ENCODE measurements at places on chromosomes 13 and 19.
A peak's percentile ranks its signal among the peaks of the same experiment; 100 is the strongest.

DNA sequence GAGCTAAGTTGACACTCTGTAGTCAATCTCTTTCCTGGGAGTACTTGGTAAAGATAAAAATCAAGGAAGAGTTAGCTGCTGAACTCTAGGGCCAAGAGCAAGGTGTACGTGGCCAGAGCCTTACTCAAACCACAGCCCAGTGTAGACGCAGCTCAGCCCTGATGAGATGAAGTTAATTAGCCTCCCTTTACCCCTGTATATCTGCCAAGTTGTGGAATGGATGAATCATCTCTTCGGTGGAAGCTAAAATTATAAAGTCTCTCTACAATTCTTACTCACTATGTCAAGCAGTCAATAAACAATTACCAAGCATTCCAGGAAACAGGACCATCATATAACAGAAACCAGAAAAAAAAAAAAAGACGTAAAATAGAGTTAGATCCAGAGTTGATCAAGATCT, 146.9 kb upstream of the UFM1 start:
- H3K4me1 ChIP-seq = no peaks in the 10 kb centered on the region
- no peaks in the 10 kb centered on the region for H3K36me3 ChIP-seq
- no peaks in the 10 kb centered on the region for H3K27me3 ChIP-seq

DNA sequence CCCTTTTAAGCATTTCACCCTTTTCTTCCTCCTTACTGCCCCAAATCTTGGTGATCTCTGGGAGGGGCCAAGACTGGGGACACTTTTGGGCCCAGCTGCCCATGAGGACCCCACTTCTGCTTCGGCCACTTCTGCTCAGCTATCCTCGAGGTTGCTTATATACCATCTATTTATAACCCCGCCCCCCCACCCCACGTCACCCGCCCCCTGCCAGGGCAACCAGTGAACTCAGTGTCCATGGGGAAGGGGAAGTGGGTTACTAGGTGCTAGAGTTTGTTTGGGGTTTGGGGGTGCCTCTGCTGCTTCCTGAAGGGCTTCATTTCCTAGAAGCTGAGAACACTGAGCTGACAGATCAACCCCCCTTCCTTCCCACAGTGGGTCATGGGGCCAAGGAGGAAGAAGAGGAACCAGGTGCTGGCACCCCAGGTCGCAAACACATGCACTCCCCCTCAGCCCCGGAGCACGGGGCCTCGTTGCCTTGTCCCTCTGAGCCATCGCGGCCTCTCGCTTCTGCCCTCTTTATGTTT, 6.1 kb upstream of the ADGRE5 start:
- peaks cover 78% of the 10 kb centered on the region for H3K4me1 ChIP-seq
- H3K27ac ChIP-seq = peak overlapping the region; percentile 98
- no peak overlapping the region for H3K4me3 ChIP-seq
- DNase-seq = peak; percentile 97

DNA sequence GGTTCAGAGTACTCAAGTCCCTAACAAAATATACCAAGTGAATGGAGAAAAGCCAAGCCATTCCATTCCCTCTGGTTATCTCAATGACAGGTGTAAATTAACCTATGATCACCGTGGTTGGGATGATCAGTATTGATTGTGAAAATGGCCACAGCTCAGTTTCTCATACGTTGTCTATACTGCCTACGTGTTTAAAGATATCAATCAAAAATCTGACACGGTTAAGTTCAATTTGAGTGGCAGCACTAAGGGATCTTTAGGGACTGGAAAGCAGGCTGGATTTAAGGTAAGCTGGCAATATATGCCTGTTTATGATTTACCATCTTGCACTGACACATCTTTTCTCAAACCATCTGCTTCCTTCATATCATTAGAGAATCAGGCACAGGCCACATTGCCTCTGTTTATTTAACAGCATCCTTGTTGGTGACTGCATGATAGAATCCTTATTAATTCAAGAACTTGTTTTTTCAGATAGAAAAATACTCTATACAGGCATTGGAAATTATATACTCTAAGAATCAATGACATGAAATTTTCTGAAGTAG, 907.9 kb downstream of the PCDH9 start:
- H3K27me3 ChIP-seq = no peaks in the 10 kb centered on the region
- H3K27ac ChIP-seq = no peak overlapping the region

DNA sequence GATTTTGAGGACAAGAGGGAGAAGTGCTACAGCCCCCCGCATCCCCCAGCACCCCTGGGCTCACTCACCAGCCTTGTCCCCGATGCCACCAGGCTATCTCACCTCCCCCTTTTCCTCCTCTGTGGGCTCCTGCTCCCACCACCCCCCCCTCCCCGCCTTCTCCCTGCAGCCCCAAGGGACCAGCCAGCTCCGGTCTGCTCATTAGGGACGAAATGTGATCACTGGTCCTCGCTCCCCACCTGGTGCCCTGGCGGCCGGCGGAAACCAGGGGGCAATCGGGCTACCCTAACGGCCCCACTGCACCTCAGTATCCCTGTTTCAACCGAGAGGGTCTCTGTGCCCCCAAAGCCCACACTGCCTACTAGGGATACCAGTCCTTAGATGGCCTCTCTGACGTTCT, 2.7 kb downstream of the GPR4 start:
- H3K4me3 ChIP-seq = no peak overlapping the region
- DNase-seq = no peak
- H3K36me3 ChIP-seq = no peaks in the 10 kb centered on the region
- H3K27ac ChIP-seq = no peak overlapping the region

DNA sequence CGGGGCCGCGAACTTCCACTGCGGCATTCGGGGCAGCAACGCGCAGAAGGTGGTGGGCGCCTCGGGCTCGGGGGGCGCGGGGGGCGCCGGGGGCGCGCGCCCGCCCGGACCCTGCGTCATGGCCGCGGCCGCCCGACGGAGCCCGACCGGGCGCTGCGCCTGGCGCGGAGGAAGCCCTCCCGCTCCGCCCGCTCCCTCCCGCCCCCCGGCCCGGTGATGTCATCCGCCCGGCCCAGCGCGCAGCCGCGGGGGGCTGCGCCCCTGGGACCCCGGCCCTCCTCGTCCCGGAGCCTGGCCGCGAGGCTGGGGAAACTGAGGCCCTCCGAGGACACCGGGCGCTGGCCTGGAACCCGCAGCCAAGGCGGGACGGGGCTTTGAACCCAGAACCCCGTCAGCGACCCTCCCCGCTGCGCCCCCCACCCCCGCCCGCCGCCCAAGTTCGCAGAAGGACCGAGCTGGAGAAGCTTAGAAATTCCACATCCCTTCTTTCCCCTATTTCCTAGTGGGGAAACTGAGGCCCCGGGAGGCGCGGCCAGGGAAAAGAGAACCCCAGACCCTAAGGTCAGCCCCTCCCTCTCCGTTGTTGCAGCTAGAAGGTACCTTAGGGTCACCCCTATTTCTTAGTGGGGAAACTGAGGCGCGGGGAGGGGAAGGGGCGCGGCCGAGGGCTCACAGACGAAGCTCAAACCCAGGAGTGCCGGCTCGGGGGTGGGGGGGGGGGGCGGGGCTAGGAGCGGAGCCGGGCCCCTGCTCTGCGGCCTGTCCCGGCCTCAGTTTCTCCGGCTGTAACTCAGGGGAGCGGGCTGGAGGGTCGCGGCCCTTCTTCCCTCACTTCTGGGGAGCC, at the start of gene SHC2:
TSS of gene SHC2 (minus strand) at position 157 of the 844 bp plus-strand sequence. CDS start at position 120, 37 bp downstream.
- no peak within 1 kb of the TSS for H3K27ac ChIP-seq
- H3K36me3 ChIP-seq = no peaks in the 10 kb centered on the region
- peaks cover 54% of the 10 kb centered on the region for H3K27me3 ChIP-seq
- peak within 1 kb of the TSS; percentile 50 for H3K4me3 ChIP-seq

GRCh38 chr13:48511621-48512230, 21.2 kb downstream of the RCBTB2 start:
- H3K27me3 ChIP-seq = no peaks in the 10 kb centered on the region
- H3K4me1 ChIP-seq = peaks cover 25% of the 10 kb centered on the region
- H3K4me3 ChIP-seq = no peak overlapping the region
- no peaks in the 10 kb centered on the region for H3K36me3 ChIP-seq
- H3K27ac ChIP-seq = no peak overlapping the region
- no peak for DNase-seq

DNA sequence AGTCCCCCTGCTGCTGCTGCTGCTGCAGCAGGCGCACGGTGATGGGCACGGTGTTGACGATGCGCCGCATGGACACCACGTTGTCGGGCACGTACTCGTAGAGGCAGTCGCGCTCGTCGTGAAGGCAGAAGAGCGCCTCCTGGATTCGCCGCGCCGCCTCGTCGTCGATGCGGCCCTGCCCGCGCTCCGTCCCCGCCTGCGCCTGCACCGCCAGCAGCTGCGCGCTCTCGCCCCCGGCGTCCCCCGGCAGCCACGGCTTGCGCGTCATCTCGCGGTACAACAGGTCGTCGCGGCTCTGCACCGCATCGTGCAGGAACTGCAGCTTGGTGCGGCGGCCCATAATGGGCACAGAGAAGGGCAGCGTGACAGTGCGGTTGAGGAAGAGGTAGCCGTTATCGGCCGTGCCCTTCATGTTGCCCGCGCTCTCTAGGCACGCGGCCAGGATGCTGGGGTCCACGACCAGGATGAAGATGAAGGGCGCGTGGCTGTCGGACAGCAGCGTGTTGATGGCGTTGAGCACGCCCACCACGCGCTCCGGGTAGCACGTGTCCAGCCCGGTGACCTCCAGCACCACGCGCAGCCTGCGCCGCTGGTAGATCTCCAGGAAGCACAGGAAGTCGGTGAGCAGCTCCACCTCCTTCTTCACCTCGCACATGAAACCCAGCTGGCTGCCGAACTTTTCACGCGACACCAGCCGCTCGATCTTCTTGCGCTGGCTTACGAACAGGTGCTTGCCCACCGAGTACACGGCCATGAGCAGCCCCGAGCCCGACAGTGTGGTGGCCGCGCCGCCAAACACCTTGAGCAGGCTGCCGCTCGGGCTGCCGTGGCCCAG, 8.1 kb downstream of the NKPD1 start:
- H3K36me3 ChIP-seq = no peaks in the 10 kb centered on the region
- DNase-seq = peak; percentile 88

DNA sequence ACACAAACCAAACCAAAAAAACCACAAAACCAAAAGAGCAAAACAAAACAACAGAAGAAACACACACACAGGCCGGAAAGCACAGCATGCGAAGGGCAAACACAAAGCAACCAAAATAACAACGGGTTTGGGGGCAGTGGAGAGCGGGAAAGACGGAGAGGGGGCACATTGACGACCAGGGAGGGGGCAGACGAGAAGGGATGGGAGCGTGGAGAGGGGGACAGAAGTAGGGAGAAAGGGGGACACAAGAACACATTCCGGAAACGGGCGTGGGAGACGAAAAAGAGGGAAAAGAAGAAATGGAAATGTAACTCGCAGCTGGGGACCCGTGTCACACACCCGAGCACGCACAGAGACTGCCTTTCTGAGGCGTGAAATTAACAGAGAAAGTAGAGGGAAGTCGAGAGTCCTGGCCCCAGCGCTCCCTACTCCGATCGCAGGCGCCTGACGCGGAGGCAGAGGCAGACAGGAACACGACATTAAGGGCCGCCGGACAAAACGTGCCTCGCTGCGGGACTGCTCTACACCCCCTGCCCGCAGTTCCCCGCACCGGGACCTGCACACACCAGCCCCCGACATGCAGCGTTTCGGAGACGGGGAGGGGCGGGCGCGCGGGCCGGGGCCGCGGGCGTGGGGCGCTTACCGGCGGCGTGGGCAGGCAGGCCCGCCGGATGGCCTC, 652 bp downstream of the POU4F1 start:
- no peak for DNase-seq
- peak overlapping the region; percentile 55 for H3K4me3 ChIP-seq
- H3K36me3 ChIP-seq = no peaks in the 10 kb centered on the region
- no peak overlapping the region for H3K27ac ChIP-seq
- no peaks in the 10 kb centered on the region for H3K4me1 ChIP-seq

DNA sequence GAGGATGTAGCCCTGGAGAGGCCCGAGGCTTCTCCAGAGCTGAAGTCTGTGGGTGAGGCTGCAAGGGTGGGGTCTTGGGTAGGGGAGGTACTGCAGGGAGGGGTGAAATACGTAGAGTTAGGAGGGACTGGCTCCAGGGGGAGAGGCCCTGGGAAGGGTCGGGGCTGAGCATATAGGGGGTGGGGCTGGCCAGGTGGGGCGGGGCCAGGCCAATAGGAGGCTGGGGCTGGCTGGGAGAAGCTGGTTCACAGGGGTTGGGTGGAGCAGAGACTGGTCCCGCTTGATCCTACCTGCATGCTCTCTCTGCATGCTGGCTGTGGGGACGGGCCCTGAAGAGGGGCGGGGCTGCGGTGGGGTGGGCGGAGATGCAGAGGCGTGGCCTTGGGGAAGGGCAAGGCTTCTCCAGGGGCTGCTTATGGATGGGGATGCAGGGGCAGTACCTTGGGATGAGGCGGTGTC, 51.9 kb downstream of the CELF5 start:
- H3K4me1 ChIP-seq = no peaks in the 10 kb centered on the region
- no peak for DNase-seq
- peaks cover 39% of the 10 kb centered on the region for H3K27me3 ChIP-seq

DNA sequence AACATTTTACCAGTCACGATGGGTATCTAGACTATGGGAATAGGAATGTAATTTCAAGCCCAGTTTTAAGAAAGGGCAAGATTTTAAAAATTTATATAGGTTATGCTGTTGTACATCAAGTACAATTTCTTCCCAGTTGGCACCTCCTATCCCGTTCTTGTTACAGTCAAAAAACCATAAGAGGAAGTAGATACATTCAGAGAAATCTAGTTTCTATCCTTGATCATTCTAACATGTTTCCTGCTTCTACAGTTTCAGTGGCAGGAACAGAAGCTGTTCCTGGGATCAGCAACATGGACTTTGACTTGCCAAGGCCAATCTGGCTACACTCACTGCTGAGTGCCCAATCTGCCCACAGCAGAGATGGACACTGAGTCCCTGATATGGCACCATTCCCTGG, 14.7 kb upstream of the FPR3 start:
- H3K36me3 ChIP-seq = no peaks in the 10 kb centered on the region
- H3K27ac ChIP-seq = no peak overlapping the region
- no peak for DNase-seq
- H3K4me1 ChIP-seq = peaks cover 4% of the 10 kb centered on the region
- no peaks in the 10 kb centered on the region for H3K27me3 ChIP-seq

DNA sequence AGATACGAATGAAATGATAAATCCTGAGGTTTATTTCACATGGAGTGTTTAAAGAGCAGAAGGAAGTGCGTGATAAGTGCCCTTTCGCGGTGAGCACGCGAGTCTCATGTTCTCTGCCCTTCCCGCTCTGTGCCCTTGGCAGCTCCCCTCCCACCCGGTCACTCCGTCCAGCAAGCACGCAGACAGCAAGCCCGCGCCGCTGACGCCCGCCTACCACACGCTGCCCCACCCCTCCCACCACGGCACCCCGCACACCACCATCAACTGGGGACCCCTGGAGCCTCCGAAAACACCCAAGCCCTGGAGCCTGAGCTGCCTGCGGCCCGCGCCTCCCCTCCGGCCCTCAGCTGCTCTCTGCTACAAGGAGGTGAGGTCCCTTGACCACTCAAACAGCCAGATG, 37.4 kb upstream of the TEX29 start:
- no peak overlapping the region for H3K4me3 ChIP-seq
- H3K27me3 ChIP-seq = no peaks in the 10 kb centered on the region
- no peak overlapping the region for H3K27ac ChIP-seq
- no peak for DNase-seq

Measured in common myeloid progenitor, CD34-positive (primary cell).